NCI-H1694 (cell line): ENCODE measurements at places on chromosomes 13 and 19.

DNA sequence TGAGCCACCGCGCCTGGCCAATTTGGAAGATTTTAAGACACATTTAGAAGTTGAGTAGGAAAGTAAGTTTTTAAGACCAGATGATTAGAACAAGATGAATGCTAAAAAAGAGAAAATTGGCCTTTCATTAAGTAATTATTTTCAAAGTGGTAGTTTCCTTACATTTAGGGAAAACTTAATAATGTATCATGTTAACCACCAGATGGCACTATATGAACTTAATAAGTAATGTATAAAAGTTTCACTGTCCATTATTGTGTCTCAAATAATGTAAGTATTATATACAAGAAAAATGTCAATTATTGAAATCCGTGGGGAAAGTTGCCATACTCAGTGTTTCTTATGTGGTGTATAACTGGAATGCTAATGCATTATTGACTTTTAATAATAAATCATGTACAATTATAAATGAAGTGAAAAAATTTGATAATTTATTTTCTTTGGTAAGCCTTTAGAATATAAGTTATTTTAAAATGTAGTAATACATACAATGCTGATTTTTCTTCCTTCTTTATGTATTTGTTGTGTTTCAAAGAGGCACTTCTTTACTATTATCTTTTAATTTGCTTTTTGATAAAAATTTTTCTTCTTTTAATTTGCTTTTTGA, 29.2 kb downstream of the COG6 start:
- peak; percentile 45 for DNase-seq

- no peak for DNase-seq
Measured at GRCh38 chr13:69796256-69796655, 311.4 kb upstream of the ATXN8OS start.

DNA sequence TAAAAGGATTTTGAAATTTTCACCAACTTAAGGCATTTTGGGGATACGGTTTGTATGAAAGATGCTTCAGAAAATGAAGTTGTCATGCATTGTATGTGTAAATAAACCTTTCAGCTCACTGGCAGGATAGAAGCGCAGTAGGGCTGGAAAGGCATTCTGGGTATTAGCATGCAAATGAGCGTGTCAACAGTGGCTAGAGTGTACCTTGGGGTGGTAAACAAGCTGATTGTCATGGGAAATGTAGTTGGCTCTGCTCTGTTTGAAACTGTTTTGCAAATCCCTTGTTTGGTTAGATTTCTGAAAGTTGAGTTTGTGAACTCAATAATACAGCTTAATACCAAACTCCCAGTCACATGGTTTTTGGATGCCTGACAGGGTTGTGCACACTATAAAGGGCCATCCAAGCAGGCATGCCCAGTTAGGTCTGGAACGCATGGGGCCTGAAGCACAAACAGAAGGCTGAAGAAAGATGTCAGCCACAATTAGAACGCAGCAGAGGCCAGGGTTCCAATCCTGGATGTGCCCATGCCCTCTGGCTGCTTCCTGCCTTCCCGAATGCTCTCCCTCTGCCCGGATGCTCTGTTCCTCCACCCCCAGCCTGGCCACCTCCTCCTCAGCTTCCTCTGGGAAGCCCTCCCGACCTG, 14.6 kb downstream of the GSX1 start:
- no peak for DNase-seq

- no peak for DNase-seq
Measured at GRCh38 chr13:30355384-30355699, 48.0 kb upstream of the KATNAL1 start.

DNA sequence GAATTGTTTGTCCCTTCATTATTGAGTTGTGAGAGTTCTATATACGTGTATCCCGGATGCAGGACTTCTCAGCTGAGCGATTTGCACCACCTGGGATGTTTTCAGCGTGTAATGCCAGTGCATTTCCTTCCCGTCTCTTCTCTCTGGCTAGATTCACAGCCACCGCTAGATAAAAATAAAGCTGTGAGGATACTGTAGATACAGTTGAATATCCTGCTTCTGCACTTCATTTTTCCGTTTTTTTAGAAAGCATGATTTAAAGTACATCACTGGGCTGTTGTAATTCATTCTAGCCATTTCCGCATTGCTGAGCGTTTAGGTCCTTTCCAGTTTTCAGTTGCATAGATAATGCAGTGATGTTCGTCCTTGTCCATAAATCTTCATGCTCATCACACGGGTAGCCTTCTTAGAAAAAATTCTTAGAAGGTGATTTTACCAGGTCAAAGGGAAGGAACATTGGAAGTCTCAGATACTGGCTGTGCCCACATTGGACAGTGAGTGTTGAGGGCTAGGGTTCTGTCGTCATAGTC, 14.7 kb downstream of the PPP1R37 start:
- DNase-seq = no peak

GRCh38 chr19:8552810-8553209, 24.4 kb downstream of the MYO1F start:
- DNase-seq = peak; percentile 4

GRCh38 chr19:14002571-14003250, 3.4 kb downstream of the RFX1 start:
- no peak for DNase-seq

DNA sequence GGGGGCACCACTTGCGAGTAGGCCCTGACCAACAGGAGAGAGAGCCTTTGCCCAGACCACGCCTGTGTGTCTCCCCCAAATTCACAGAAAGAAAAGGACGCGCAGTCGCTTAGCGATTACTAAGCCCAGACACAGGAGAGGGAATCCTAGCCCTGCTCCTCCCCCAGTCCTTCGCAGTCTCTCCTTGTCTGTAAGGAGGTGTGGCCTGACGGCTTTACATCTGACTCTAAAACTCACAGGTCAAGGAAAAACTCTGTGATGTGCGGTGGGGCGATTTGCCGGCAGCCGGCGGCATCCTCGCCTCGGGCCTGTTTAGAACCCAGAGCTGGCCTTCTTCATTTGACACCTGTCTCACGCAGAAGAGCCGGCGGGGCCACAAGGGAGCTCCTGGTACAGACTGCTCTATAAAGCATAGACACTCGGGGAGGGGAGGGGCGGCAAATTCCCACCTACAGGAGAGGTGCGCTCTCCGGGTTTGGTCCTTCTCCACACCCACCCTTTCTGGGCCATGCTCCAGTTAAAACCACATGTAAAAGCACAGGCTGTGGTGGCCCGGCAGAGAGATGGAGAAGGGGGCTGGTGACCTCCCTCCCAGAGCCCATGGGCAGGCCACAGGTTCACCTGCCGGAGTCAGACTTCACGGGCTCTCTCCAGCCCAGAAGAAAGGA, 17.8 kb downstream of the GPR12 start:
- DNase-seq = no peak

DNA sequence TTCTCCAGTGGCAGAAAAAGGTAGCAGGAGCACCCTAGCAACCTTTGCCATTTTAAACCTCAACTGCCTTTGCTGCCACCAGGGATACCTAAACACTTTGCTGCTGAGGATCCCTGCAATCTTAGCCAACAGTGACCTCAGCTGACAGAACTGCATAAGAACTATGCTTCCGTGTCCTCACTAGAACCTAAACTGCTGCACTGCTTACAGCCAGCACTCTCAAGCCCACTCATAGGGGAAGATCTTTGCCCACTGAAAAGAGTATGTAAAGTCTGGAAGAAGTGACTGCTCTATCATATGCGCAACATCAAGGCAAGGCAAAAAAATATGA, 270.0 kb upstream of the PCDH20 start:
- no peak for DNase-seq

- DNase-seq = no peak
Measured at GRCh38 chr13:28865149-28865744, 45.1 kb downstream of the MTUS2 start.

DNA sequence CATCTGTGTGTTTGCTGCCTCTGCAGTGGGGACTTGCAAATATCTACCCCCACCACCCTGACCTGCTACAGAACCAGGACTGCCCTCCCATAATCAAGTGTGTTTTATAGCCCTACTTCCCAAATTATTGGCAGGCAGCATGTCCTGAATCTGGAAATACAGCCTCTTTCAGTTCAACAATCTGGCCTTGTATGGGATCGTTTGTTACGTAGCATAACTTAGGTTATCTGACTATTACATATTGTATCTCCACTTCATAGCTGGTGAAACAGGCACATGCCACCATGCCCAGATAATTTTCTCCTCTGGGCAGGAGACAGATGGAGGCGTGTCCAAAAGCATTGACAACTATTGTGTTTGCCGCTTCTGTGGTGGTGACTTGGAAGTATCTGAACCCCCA, 66.7 kb upstream of the ADGRL1 start:
- no peak for DNase-seq

- DNase-seq = no peak
Measured at GRCh38 chr13:79245937-79246577, 160.0 kb downstream of the RBM26 start.

DNA sequence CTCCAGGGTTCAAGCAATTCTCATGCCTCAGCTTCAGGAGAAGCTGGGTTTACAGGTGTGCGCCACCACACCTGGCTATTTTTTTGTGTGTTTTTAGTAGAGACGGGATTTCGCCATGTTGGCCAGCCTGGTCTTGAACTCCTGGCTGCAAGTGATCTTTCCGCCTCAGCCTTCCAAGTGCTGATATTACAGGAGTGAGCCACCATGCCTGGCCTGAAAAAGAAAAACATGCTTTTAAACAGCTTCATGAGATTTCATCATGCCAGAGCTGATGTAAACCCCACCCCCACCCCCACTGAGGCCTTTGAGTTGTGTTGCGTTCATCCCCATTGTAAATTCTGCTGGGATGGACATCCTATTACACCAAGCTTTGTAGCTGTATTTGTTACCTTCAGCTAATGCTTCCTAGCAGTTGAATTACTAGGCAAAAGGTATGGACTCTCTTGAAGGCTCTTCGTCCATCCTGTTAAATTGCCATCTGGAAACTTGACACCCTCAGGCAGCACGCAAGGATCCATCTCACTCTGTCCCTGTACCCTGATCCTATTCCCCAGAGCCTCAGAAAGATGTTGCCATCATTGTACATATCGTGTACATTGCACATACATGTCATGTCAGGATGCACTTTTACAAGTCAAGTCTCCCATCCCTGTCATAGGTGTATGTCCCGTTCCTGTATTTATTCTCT, 47.3 kb downstream of the NFIX start:
- no peak for DNase-seq

- no peak for DNase-seq
Measured at GRCh38 chr13:28707629-28708427, 10.9 kb downstream of the SLC46A3 start.

GRCh38 chr19:33805840-33806433, 9.3 kb downstream of the KCTD15 start:
- no peak for DNase-seq

GRCh38 chr13:34037636-34038540, 219.9 kb downstream of the RFC3 start:
- no peak for DNase-seq

DNA sequence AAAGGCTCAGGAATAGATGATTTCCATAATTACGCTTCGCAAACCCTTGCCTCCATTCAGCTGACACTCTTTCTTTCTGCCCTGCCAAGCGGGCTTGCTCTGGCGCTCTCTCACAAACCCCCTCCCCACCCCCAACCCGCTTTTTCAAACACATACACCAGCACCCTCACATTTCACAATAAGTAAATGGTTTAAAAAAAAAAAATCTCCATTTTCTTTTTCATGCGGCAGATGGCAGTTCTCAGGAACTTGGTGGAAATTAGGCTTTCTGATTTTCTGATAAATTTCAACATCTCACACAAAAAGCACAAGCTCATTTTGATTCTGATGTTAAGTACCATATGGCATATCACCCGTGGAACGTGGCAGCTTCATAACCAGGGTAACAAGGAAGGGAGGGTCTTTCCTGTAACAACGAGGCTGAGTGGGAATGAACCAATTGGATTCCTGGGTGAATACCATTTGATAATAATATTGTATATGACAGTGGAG, 43.8 kb downstream of the C13orf42 start:
- peak; percentile 82 for DNase-seq

- DNase-seq = peak; percentile 7
Measured at GRCh38 chr19:44948763-44949374, 3.0 kb downstream of the APOC2 start.

DNA sequence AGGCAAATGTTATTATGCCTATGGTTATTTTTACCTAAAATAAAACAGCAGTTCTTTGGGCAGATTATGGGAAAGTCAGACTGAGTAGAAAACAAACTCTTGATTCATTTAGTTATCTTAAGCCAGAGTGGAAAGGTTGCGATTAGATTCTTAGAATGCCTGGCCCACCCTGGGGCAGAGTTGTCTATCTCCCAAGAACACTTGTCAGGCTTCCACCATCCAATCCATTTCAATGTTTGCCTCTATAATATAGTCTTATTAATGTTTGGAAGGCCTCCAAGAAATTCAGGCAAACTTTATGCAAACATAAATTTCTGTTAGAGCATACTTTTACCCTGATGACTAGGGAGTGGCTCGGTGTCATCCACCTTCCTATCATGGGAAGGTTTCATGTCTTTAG, 207.0 kb downstream of the SLITRK6 start:
- no peak for DNase-seq

DNA sequence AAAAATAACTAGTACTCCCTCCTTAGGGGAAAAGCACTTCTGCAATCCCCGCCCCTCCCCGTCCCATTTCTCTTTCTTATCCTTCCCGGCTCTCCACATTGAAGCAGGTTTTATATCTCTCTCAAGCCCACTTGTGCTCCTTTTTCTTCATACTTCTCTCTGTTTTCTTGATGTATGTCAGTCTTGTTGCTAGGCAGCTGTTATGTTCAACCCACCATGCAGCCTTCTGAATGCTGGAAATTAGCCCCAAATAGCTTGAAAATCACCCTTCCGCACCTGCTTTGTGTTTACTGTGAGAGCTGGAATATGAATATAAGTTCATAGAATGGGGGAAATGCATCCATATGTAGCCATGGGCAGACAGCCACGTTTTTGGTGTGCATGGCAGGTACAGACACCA, 461.4 kb downstream of the MYO16 start:
- no peak for DNase-seq

DNA sequence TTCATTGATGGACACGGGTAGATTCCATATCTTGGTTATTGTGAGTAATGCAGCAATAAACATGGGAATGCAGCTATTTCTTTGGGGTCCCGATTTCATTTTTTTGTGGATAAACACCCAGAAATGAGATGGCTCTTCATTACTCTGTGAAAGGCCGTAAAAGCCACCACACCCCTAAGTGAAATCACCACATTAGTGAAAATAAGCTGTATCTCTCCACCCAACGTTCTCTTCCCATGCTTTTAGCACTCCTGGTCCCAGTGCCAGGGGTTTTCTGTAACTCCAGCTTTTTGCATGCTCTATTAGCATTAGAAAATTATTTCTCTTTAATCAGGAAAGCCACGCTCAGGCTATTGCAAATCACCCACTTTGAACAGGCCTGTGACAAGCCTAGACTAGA, 15.8 kb downstream of the CHAMP1 start:
- no peak for DNase-seq

DNA sequence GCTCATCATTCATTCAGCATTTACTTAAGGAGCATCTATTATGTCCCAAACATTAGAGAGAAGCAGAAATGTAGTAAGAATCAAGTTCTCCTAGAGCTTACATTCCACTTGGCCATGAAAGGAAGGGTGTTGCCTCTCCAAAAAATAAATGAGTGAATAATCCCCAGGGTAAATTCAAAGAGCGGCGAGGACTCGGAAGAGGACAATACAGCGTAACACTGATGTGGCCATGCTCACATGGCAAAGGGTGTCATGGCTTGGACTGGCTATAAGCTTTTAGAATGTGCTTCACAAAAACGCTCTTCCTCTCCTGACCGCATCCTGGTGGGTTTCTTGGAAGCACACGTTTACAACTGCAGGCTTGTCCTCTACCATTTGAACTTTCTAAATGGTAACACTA, 290.2 kb downstream of the IRS2 start:
- no peak for DNase-seq

- DNase-seq = no peak
Measured at GRCh38 chr13:113203507-113204377, 4.7 kb downstream of the PCID2 start.
